ENCODE measurements at places on chromosomes 6 and 20.
A peak's percentile ranks its signal among the peaks of the same experiment; 100 is the strongest.

- no peak for DNase-seq
Observed at GRCh38 chr20:33570743-33571142, 80.8 kb downstream of the CBFA2T2 start.

DNA sequence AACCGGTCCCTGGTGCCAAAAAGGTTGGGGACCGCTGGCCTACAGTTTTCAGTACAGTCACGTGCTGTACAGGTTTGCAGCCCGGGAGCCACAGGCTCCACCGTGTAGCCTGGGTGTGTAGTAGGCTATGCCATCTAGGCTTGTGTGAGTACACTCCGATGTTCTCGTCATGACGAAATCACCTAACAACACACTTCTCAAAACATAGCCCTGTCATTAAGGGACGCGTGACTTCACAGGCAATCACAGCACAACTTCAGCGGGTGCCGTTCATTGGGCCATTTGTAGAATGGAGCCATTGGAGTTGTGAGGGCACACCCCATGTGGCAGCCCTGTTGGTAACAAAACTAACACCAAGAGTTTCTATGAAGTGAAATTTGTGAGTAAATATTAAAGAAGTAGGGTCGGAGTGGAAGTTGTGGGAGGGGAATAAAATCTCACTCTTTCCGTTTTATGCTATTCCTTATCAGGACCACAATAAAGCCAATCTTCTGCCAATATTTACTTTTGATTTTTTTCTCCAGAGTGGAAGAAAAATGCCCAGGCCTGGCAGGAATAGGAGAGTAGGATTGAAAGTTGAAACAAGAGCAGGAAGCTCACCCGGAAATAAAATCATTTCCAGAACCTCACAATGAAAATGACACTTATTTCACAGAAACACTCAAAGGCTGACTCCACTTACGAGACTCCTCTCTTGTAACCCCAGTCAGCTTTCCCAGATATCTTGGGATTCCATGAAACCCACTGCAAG, 63.7 kb upstream of the PTPN1 start:
- DNase-seq = no peak

DNA sequence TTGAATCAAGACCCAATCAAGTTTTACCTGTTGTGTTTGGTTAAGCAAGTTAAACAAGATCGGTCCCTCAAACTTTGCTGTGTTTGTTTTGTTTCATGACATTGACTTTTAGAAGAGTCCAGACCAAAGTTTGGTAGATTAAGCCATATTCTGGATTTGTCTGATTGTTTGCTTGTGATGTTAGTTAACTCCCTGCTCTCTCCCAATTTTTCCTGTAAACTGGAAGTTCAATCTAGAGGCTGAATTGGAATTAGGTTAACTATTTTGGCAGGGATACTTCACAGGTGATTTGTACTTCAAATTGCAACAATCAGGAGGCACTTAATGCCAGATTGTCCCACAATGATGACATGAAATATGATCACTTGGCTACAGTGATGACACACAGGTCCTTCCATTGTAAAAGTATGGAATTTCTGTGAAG, 13.6 kb upstream of the SH3BGRL2 start:
- no peak for DNase-seq

DNA sequence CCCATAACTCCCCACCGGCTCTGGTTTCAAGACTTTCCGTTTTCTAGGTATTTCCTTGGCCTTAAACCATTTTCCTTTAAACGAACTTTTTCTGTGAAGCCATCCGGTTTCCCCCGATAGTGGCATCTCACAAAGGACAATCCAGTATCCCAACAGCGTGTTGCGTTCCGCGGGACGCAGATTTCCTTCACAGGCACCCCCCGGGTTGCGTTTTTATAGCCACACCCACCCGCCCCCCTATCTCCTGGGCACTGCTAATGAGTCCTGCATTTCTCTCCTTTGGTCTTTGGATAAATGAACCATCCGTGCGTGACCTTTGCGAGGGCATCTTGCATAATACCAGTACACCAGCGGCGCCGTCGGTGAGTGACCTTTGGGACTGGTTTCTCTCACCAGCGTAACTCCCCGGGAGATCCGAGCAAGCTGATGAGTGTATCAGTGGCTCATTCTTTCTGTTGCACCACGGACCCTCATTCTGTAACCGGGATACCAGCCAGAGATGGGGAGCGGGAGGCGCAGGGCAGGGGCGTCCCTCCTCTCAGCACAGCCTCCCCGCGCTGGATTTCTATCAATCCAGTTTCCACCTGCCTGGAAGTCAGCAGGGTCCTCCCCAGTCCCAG, 586 bp upstream of the NQO2 start:
- DNase-seq = peak; percentile 70

DNA sequence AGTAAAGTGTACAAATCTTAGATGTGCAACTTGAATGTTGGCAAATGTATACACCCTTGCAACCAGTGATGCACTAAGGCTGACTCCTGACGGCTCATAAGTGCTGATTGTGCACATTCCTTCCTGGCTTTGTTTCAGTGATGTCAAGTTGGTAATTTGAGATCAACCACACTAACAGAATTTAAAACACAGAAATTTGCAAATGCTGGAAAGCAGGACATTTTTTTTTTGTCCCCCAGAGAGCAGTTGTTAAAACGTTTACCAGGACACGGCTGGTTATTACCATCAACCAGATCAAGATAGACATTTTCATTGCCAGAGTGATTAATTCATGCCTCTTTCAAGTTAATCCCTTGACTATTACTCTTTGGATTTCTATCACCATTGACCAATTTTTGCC, 735.6 kb downstream of the RFPL4B start:
- no peak for DNase-seq

DNA sequence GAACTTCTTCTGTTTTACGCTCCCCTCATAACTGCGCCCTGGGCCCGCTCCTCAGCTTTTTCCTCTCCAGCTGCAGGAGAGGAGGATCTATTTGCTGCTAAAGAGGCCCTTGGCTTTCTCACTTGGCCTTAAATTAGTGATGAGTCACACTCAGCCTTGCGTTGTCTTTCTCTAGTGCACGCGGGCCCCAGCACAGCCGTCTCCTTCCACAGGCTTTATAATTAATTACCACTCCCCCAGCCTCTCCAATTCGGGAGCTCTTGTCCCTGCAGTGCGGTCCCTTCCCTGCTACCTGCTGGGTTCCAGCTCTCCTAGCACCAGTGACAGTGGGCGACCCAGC, 25.2 kb downstream of the PACSIN1 start:
- DNase-seq = no peak

GRCh38 chr6:96022225-96022624, 6.5 kb downstream of the FUT9 start:
- no peak for DNase-seq

DNA sequence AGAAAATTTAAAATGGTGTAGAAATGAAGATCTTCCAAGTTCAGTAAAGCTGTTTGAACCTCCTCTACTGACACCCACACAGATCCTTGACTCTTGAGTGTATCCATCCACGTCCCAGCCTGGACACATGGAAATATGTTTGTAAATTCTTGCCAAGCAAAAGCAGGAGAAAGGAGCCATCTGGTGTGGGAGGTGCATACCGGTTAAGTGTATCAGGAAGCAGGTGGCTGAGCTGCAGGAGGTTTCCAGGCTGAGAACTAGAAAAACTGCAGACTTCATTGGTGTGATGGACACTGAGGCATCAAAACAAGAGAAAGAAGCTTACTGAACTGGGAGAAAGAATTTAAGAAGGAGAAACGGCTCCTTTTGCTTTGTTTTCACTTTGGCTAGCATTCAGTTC, 229.9 kb upstream of the GRIK2 start:
- DNase-seq = no peak

DNA sequence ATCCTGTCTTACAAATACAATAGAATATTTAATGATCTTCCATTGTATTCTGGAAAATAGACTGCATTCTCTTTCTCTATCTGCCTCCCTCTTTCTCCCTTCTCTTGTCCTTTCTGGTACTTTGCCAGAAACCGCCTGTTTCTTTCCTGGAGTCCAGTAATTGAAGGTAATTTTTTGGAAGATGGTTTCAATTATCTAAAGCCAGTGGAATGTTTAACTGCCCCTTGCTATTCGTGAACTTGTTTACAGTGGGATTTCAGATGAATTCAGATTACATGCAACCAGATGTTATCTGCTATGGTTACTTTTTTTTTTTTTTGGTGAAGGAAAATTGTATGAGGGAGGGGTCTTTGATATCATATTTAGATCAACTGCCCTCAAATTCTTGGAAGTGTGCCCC, 655.5 kb upstream of the FLRT3 start:
- no peak for DNase-seq

DNA sequence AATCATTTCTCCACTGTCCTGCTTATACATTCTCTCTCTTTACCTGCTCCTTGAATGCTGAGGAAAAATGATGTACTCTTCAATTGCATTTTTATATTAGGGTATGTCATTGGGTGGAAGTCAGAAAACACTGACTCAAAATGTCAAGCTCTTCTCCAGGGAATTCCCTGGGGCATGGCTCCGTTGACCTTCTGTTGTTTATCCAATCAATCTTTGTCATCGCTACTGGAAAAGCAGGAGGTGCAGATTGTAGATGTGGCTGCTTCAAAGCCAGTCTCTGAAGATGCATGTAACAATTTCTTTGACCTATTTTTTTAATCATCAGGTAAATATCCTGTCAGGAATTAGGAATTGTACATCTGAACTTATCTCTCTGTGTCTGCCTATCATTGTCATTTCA, 63.9 kb upstream of the TENT5A start:
- no peak for DNase-seq

GRCh38 chr20:40849456-40849855, 160.4 kb upstream of the MAFB start:
- DNase-seq = no peak

GRCh38 chr20:25046736-25047666, 10.9 kb downstream of the ACSS1 start:
- DNase-seq = no peak

DNA sequence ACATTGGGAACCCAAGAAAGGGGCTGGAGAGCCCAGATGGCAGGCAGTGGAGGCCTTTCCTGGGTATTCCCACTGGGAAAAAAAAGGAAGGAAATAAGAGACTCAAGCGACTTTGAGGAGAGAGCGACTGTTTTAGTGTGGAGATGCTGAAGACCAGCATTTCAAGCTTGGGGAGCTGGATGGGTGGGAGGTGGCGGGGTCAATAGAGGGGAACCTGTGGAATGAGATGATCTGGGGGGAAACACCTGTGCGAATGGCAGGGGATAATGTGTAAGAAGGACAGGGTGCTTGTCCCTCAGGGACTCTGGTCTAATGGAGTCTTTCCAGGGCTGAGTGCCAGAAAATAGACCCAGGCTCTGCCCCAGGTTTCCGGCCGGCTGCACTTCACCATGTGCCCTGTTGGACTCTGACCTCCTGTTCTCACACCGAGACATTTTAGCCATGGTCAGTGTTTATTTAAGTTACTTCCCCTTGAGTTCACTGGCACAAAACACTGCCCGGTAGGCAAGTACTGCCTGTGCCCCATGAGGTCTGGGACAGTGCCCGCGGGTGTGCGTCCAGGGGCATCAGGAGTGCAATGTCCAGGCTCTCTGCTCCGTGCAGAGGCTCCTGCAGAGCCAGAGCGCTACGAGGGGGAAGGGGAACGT, 50.4 kb upstream of the NKX2-2 start:
- no peak for DNase-seq

GRCh38 chr6:13695252-13695651, 16.4 kb downstream of the RANBP9 start:
- no peak for DNase-seq

GRCh38 chr20:2759143-2759542, 41.3 kb downstream of the CPXM1 start:
- DNase-seq = no peak

DNA sequence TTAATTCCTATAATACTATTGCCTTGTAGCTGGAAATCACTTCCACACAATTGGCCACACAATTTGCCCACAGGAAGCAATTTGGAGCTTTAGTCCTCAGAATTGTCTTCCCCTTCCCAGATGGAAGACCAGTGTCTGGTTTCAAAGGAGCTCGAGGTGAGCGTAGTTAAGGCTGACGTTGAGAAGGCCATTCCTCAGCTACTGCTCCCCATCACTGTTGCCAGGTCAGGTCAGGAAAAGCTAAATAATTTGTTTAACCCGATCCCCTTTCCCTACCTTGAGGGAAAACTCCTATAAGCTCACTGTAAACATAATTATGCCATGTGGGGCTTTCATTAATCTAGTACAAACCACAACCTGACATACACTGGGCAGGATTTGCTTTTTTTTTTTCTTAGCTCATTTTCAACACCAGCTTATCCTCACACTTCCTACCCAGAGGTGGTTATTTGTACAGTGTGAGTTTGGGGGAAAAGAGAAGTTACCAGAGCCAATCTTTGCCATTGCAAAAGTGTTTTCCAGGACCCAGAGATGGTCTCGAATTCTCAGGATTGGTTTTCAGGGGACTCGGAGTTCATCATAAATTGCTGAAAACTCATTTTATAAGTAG, 242.7 kb downstream of the CLIC5 start:
- DNase-seq = no peak

DNA sequence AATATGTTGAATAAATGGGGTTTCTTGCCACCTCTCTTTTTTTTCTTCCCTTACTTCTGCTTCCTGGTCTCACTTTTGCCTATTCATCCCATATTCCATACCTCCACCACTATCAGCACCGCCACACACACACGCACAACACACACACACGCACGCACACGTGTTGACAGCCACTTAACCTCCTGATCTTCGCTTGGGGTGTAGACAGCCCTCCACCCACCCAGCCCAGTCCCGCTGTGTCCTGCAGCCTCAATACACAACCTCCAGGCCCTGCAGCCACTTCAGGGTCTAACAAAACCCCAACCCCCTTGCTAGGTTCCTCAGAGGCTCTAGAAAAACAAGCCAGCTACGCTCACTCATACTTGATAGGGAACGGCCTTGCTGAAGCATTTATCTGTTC, 72.3 kb downstream of the LINC00237 start:
- DNase-seq = no peak

DNA sequence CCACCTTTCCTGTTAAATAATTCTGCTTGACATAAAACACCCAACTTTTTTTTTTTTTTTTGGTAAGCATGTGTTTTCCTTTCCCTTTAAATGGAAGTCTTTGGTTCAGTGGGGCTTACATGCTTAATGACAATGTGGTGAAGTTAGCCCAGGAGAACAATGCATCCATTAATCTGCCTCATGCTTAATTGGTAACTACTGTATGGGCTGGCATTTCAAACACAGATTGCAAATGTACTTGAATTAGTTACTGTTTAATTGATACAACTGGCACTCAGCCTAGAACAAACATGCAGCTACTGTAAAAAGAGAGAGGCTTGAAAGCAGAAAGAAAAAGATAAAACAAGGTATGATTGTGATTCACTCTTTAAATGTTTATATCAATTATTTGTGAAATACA, 483.6 kb upstream of the NOX3 start:
- DNase-seq = no peak

- DNase-seq = no peak
Observed at GRCh38 chr20:19473922-19474286, 261.5 kb downstream of the SLC24A3 start.

GRCh38 chr6:163062790-163063189, 335.0 kb downstream of the PACRG start:
- no peak for DNase-seq

DNA sequence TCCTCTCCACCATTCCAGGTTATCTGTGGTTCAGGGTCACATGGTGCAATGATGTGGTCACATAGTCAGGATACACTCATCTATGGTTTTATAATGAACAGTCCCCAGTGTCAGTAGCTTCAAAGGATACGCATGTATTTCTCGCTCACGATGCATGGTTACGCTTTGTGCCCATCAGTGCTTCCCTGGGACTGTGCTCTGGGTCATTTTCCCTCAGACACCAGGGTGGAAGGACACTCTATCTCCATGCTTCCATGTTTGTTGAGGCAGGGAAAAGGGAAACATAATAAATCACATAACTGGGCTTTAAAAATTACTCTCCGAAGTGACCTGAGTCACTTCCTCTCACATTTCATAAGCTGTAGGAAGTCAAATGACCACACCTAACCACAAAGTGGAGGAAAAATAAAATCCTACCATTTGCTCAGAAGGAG, 394.8 kb upstream of the NOX3 start:
- no peak for DNase-seq

GRCh38 chr20:23159947-23160318, 73.8 kb upstream of the CD93 start:
- no peak for DNase-seq
